ENCODE measurements at places on chromosomes 7 and 10. TPM values are rescaled to one million over a fixed set of nuclear protein-coding genes. Genes with fewer than 3 reads are reported as not detected.

DNA sequence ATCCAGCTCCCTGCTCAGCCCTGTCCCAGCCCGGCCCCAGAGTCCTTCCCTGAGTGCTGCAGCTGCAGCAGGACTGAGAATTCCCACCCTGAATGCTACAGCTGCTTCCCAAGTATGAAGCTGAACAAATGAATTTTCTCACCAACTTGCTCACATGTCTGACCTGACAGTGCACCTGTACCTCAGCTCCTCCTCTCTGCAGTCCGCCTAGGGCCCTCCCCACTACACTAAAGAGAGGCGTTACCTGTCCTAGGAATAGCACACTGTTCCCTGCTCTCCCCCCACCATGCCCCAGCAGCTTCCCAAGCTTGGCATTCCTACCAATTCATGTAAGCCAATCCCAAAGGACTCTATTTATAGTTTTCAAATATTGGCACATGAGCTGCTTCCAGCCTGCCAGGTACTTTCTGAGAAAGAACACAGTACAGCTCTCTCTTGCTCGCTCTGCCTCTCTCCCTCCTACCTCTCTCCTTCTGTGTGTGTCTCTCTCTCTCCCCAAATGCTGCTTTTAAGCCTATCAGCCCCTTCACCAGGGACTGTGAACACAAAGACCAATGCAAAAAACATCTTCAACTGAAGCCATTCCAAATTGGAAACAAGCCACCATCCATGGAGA is 400.1 kb downstream of the TNS3 start:
- DNase-seq, result no peak
- no peaks in the 10 kb centered on the region for H3K36me3 ChIP-seq
- no peak overlapping the region for H3K27ac ChIP-seq
- H3K4me3 ChIP-seq, result no peak overlapping the region
- H3K4me1 ChIP-seq, result no peaks in the 10 kb centered on the region

- DNase-seq, result no peak
- no peaks in the 10 kb centered on the region for H3K4me1 ChIP-seq
- H3K27ac ChIP-seq, result no peak overlapping the region
- no peak overlapping the region for H3K4me3 ChIP-seq
- no peaks in the 10 kb centered on the region for H3K36me3 ChIP-seq
- H3K27me3 ChIP-seq, result no peaks in the 10 kb centered on the region
Observed at GRCh38 chr10:4704034-4704545, 121.9 kb upstream of the AKR1E2 start.

DNA sequence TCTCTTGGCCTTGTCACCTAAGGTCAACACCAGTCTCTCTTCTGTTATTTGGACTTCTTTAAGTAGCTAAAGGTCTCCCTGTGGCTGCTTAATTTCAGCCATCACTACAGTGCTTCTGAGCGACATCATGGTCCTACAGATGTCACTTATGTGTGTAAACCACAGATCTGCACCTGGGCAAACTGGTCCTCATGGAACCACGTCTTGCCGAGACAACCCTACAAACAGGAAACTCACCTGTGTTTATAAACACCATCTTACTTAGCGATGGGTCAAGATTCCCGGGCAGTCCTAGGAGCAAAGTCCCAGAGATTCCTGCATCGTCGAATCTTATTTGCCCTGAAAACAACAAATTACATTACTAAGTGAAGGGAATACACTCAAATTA is 27.8 kb downstream of the KLF6 start:
- H3K4me3 ChIP-seq, result no peak overlapping the region
- peak; percentile 44 for DNase-seq
- peaks cover 41% of the 10 kb centered on the region for H3K4me1 ChIP-seq
- H3K36me3 ChIP-seq, result no peaks in the 10 kb centered on the region
- H3K27ac ChIP-seq, result peak overlapping the region; percentile 87

- no peaks in the 10 kb centered on the region for H3K36me3 ChIP-seq
- no peaks in the 10 kb centered on the region for H3K27me3 ChIP-seq
Observed at GRCh38 chr7:2640482-2640830, 8.7 kb downstream of the TTYH3 start.

DNA sequence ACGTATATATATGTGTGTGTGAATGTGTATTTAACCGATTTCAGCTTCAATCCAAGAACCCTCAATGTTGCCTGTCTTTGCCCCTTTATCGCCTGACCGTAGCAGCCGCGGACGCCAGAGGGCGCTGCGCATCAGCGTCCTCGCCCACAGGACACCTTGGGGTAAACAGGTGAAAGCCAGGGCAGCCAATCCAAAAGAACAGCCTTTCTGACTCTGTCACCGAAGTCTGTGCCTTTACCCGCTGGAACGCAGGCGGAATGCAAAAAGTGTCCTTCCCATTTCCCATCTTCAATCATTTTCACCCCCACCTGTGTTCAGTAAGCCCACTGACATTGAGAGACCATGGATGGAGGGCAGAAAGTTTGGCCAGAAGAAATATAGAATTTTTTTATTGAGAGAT is 3.6 kb downstream of the NXPH1 start:
- H3K27ac ChIP-seq, result no peak overlapping the region
- no peak overlapping the region for H3K4me3 ChIP-seq
- DNase-seq, result no peak
- peaks cover under 1% of the 10 kb centered on the region for H3K4me1 ChIP-seq
- no peaks in the 10 kb centered on the region for H3K36me3 ChIP-seq
- peaks cover 69% of the 10 kb centered on the region for H3K27me3 ChIP-seq

GRCh38 chr7:95590387-95591248 is 5.7 kb downstream of the PDK4 start:
- H3K4me3 ChIP-seq, result no peak overlapping the region
- H3K4me1 ChIP-seq, result no peaks in the 10 kb centered on the region
- H3K36me3 ChIP-seq, result no peaks in the 10 kb centered on the region

DNA sequence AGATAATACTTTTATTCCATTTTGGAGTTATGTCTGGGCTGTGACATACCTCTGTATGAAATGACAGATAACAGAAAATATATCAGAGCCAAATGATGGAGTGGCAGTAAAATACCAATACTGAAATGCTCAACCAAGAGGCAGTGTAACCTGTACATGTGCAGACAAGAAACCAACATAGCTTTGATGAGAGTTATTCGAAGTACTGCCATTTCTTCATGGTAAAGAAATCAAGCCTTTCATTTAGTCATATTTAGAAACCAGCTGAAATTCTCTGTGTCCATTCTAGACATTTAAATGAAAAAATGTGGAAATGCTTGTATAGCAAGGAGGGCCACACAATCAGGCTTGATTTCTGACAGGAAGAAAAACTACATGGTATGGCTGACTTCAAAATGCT is 127.1 kb upstream of the PTPRZ1 start:
- DNase-seq, result no peak
- H3K4me3 ChIP-seq, result no peak overlapping the region
- no peaks in the 10 kb centered on the region for H3K4me1 ChIP-seq

DNA sequence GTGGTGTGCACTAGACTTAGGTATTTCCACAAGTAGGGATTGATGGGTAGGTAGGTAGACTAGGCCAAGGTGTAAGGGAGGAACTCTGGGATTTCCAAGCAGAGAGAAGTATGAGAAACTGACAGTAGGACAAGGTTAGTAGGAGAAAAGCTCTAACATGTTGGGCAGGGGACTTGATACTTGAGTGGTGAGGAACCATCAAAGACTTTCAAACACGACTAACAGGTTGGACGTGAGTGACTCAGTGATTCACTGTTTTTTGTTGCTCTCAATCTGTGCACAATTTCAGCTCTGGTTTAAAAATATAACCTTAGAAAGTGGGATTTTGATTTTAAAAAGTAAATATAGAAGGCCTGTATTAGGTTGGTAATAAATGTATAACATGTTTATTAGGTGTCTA is 44.4 kb downstream of the KLHDC10 start:
- no peaks in the 10 kb centered on the region for H3K4me1 ChIP-seq
- no peaks in the 10 kb centered on the region for H3K27me3 ChIP-seq
- no peak overlapping the region for H3K27ac ChIP-seq
- DNase-seq, result no peak

DNA sequence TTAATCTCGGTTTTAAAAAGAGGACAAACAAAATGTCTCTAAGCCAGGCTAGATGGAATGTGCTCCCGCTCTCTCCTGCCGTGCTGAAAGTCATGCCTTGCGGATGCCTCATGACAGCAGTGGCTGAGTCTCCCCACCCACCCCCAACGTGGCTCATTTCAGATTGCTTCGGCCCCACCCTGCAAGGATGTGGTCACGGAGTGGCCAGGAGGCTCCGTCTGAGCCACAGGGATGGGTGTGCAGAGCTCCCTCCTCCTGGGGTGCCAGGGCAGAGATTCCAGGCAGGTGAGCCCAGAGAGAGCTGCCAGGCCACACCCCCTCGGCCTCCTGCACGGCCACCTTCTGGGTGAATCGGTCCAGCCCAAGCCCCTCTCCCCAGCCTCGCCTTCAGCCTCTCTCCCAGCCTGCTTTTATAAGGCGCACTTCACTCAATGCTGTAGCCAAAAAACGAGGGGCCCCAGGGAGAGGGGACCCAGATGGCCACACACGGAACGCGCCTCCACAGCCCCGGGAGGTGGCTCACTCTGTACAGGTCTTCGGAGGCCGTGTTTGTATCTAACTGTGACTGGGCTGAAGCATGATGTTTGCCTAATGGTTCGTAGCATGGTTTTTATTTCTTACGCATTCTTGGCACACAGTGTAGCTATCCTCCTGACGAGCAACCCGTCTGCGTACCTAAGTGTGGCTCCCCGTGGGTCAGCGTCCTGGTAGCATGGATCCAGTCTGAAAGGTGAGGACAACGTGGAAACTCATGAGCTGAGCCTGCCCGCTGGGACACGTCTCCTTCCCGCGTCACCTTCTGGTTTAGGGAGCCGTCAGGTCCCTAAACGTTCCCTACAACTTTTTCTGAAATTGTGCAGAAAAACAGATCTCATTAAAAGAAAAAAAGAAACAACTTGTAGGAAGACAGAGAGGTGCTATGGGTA is 413.8 kb upstream of the FOXK1 start:
- no peaks in the 10 kb centered on the region for H3K36me3 ChIP-seq
- no peaks in the 10 kb centered on the region for H3K27me3 ChIP-seq
- no peak overlapping the region for H3K4me3 ChIP-seq
- no peaks in the 10 kb centered on the region for H3K4me1 ChIP-seq
- DNase-seq, result no peak

DNA sequence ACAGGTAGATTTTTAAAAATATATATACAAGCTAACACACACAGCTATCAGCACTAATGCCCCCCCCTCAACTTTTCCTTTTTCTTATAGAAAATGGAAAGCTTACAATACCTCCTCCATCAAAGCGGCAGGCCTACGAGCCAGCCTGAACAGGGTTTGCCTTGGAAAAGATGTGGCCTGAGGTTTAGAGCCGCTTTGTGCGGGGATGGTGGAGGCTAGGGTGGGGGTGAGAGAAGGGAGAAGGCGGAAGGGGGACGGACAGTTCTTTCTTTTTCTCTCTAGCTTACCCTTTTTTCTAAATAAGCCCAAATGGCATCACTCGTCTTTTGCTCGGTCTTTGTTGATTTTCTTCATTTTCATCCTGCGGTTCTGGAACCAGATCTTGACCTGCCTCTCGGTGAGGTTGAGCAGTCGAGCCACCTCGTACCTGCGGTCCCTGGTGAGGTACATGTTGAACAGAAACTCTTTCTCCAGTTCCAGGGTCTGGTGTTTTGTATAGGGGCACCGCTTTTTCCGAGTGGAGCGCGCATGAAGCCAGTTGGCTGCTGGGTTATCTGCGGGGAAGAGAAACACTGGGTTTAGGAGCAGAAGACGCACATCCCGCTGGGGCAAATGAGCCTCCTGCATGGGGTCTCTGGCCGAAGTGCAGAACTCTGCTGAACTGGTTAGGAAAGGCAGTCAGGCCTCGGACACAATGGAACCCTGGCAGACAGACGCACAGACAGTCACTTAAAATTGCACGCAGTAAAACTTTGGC is 1.9 kb downstream of the HOXA9 start:
- peaks cover 75% of the 10 kb centered on the region for H3K27me3 ChIP-seq
- DNase-seq, result no peak
- H3K4me3 ChIP-seq, result no peak overlapping the region
- H3K27ac ChIP-seq, result no peak overlapping the region
- H3K4me1 ChIP-seq, result peaks cover 69% of the 10 kb centered on the region

DNA sequence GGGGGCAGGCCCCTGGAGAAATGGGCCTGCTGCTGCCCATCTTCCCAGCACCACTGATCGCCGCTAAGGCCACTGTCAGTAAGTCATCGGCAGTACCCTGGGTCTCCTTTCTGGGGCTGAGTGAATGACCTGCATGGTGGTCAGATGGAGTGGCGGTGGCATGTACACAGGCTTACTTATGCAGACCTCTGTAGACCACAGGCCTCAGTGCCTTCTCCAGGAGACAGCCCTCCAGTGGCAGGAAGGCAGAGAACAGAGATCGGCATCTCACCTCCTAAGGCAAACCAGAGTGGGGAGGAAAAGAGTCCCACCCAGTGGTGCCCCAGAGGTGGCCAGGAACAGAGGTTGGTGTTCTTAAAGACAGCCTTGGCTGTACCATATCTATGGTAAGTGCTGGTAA is 22.8 kb upstream of the LRRC4 start:
- DNase-seq, result no peak
- no peak overlapping the region for H3K27ac ChIP-seq
- H3K27me3 ChIP-seq, result no peaks in the 10 kb centered on the region
- H3K4me1 ChIP-seq, result peaks cover 10% of the 10 kb centered on the region
- no peaks in the 10 kb centered on the region for H3K36me3 ChIP-seq

- no peak for DNase-seq
- no peak overlapping the region for H3K4me3 ChIP-seq
- H3K4me1 ChIP-seq, result peaks cover 29% of the 10 kb centered on the region
- no peaks in the 10 kb centered on the region for H3K36me3 ChIP-seq
- no peak overlapping the region for H3K27ac ChIP-seq
Observed at GRCh38 chr7:157281221-157281998, 55.4 kb upstream of the DNAJB6 start.

- H3K4me1 ChIP-seq, result peaks cover 11% of the 10 kb centered on the region
- no peaks in the 10 kb centered on the region for H3K27me3 ChIP-seq
- peak overlapping the region; percentile 97 for H3K4me3 ChIP-seq
- no peak for DNase-seq
Observed at GRCh38 chr10:68333440-68334431, 1.0 kb upstream of the PBLD start.

UNC5B gene
- 0.09 TPM for total RNA-seq

GSTO2 gene
- total RNA-seq, result 0.75 TPM

RNF133 gene
- total RNA-seq, result not detected

UPK3BL2 gene
- total RNA-seq, result 100 TPM

CEP41 gene
- total RNA-seq, result 11.2 TPM

LRGUK gene
- 1.7 TPM for total RNA-seq

SPDYE1 gene
- total RNA-seq, result not detected

MKI67 gene
- total RNA-seq, result 5.3 TPM

ITIH5 gene
- not detected for total RNA-seq

SPDYE16 gene
- total RNA-seq, result not detected

TRIM50 gene
- total RNA-seq, result not detected

TFEC gene
- 0.92 TPM for total RNA-seq

COL17A1 gene
- not detected for total RNA-seq

CRHR2 gene
- not detected for total RNA-seq

DNMBP gene
- total RNA-seq, result 13.8 TPM

SPDYE9 gene
- total RNA-seq, result not detected

NUTM2A gene
- 0.93 TPM for total RNA-seq

ZNF467 gene
- 5.4 TPM for total RNA-seq

PIP gene
- total RNA-seq, result not detected

KNDC1 gene
- total RNA-seq, result 5.9 TPM

POLR1F gene
- total RNA-seq, result 31.3 TPM

EGFR gene
- total RNA-seq, result not detected

LIPM gene
- total RNA-seq, result not detected

C7orf33 gene
- not detected for total RNA-seq

PSMC2 gene
- 93.9 TPM for total RNA-seq

FFAR4 gene
- not detected for total RNA-seq

IFRD1 gene
- 278 TPM for total RNA-seq
